A673 (cell line): ENCODE measurements at places on chromosomes 11 and 22. TPM values are rescaled to one million over a fixed set of nuclear protein-coding genes. Genes with fewer than 3 reads are reported as not detected.

- DNase-seq = peak; percentile 61
Measured at GRCh38 chr22:23113067-23113846, 28.5 kb downstream of the RSPH14 start.

GRCh38 chr22:28741785-28742561 is at the start of the genes CHEK2 and HSCB:
CHEK2 (minus strand) TSS chr22:28741820; CDS start chr22:28734721, 7,099 bp downstream.
HSCB (plus strand) TSS chr22:28742039; CDS start chr22:28742096, 57 bp downstream.
- DNase-seq = peak; percentile 100

DNA sequence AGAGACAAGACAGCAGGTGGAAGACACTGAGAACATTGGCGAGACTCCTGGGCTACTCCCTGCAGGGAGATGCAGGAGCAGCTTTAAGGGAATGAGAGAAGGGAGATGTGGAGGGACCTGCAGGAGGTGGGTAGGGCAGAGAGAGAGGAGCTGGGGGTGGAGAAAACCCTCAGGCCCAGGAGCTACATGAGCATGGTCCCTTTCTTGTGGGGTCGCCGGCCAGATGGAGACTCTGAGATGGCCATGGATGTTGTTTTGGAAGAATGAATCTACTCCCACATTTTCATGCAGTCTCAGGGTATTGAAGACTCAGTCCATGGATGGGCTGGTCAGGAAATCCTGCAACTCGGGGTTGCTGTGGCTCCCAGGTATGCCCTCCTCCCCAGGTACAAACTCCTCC is 1381.9 kb downstream of the TBC1D22A start:
- DNase-seq = no peak

- DNase-seq = peak; percentile 64
Measured at GRCh38 chr11:75602951-75603350, 40.9 kb downstream of the SERPINH1 start.

DNA sequence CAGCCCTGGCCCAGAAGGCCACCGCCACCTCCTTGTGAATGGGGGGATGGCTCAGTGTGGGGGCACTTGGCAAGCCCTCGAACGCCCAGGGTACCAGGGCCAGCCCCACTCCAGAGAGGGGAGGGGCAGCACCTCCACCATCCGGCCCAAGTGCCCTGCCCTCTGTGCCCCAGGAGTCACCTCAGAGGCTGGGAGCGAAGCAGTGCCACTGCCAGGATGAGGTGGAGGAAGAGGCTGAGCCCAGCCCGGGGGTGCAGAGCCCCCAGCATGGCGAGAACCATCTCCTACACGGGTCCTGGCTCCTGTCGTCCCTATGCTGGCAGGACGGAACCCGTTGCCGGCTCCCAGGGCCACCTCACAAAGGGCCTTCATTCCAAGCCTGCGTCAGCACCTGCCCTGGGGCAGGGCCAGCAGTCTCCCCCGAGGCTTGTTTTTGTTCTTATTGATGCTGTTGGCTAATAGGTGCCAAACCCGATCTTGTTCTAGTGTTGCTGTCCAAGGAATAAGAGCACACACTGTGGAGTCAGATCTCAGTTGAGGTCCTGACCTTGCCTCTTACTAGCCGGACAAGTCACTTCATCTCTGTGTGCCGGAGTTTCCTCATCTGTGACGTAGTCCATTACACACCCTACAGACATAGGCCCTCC is at the start of gene FREY1:
FREY1 (minus strand) TSS at position 307 of the 647 bp plus-strand sequence; CDS start at position 281, 26 bp downstream.
- no peak for DNase-seq

DNA sequence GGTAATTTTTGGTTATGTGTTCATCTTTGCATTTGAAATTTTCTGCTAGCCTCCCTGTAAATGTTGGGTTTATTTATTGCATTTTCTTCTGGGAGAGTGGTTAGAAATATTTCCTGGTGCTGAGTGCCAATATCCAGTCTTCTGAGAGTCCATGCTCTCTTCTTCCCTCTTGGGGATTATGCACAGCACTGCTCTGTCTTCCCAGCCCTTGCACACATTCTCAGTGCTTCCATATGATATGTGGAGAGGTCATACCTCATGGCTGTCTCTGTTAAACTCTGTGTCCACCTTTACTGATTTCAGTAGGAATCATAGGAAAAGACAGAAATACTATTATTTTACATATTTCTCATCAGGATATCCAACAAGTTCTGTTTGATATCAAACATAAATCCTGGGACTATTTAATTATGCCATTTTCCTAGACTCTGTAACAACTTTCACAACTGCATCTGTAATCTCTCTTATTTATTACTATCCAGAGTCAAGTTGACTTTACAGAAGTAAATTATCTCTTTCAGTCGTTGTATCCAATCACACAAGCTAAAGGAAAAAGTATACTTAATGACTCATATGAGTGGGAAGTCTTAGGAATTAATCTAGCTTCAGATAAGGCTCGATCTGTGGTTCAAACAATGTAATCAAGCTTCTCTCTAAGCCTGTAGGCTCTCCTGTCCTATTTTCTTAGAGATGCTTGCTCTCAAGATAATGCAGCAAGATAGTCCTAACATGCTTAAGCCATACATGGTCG is 2.7 kb upstream of the NXPE1 start:
- DNase-seq = peak; percentile 31

DNA sequence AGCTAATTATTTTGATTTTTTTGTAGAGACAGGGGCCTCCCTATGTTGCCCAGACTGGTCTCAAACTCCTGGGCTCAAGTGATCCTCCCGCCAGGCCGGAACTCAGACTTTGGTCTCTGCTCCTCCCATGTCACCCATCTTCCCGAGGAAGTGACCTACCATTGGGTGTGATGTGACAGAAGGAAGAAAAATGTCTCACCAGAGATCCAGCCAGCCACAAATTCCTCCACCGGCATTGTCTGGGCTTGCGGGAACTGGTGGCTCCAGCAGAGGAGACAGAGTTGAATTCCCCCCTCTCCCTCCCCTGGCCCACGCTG is 772 bp downstream of the SLC25A45 start:
- peak; percentile 52 for DNase-seq

GRCh38 chr11:12199231-12199948 is 89.0 kb downstream of the MICAL2 start:
- no peak for DNase-seq

DNA sequence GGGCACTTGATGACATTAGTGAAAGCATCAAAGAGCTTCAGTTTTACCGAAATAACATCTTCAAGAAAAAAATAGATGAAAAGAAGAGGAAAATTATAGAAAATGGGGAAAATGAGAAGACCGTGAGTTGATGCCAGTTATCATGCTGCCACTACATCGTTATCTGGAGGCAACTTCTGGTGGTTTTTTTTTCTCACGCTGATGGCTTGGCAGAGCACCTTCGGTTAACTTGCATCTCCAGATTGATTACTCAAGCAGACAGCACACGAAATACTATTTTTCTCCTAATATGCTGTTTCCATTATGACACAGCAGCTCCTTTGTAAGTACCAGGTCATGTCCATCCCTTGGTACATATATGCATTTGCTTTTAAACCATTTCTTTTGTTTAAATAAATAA is 10.6 kb downstream of the REXO2 start:
- DNase-seq = no peak

- DNase-seq = peak; percentile 59
Measured at GRCh38 chr11:90288212-90288821, 65.5 kb upstream of the CHORDC1 start.

GRCh38 chr11:128939591-128939990 is 3.1 kb downstream of the TP53AIP1 start:
- no peak for DNase-seq

GRCh38 chr22:32040324-32040904 is 2.6 kb upstream of the SLC5A1 start:
- DNase-seq = no peak

- DNase-seq = peak; percentile 85
Measured at GRCh38 chr11:88174709-88175568, at the start of gene RAB38. RAB38 (minus strand) TSS chr11:88175443; CDS start chr11:88175384, 59 bp downstream.

DNA sequence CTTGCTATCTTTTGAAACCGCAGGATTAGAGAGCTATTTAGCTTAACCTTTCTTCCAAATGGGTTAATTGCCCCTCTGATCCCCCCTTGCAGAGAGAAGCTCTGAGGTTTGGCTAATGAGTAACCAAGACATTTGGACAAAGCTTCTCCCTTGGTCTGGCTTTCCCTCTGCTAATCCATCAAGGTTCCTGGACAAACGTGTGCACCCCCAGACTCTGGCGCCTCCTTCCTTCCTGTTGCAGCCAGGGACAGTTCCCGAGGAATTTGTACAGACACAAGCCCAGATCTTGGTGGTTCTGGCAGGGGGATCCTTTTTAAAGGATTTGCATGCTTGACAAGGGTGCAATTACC is 1.6 kb downstream of the KIAA1671 start:
- DNase-seq = no peak

- no peak for DNase-seq
Measured at GRCh38 chr11:106959800-106960199, 58.5 kb downstream of the GUCY1A2 start.

GRCh38 chr22:17119481-17120202 is 1.5 kb downstream of the TMEM121B start:
- peak; percentile 23 for DNase-seq

DNA sequence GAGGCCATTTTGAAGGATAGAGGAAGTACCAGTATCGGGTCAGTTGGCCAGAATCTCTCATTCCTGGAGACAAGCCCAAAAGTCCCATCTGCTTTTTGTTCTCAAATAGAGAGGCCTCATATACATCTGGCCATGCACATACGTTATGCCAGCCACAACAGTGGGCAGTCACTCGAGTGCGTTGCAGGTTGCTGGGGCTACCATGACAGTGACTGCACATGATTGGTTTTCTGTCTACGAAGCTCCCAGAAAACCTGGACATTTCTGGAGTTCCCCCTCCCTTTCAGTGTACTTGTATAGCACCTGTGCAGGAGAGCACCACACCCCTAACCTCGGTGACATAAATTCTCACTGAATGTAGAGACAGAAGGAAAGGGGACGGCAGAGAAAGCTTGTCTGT is 62.1 kb downstream of the C22orf31 start:
- no peak for DNase-seq

- peak; percentile 85 for DNase-seq
Measured at GRCh38 chr11:76236092-76236999, 30.0 kb upstream of the WNT11 start.

DNA sequence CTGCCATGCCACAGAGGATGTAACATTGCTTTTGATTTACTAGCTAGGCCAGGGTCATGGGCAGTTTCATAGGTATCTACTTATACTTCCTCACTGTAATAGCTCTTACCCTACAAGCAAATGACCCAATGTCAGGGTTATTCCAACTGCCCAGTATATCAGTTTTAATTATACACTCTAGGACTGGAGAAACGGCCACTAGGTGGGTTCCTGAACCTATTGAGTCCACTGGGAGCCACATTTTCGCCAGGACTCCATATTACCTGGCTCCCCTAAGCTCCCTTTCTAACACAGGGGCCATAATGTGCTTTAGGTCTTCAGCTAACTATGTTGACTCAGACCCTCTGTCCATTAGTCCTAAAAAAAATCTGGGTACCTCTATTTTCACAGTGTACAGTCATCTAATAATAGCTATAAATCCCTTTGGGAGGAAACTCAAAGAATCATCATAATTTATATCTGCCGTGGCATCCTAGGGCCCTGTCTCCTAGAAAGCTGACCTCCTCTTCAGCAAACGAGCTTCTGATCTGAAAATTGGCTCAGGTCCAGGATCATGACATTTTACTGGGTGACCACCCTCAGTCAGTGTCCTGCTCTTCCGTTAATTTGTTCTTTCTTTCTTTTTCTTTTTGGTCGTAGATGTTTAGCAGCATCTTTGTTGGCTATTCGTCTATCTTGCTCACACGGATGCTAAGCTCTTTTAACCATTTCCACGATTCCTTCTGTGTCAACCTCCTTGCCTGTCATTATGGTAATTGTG is 244.3 kb downstream of the FAM76B start:
- no peak for DNase-seq

- DNase-seq = no peak
Measured at GRCh38 chr11:42925916-42926315, 385.9 kb upstream of the API5 start.

DNA sequence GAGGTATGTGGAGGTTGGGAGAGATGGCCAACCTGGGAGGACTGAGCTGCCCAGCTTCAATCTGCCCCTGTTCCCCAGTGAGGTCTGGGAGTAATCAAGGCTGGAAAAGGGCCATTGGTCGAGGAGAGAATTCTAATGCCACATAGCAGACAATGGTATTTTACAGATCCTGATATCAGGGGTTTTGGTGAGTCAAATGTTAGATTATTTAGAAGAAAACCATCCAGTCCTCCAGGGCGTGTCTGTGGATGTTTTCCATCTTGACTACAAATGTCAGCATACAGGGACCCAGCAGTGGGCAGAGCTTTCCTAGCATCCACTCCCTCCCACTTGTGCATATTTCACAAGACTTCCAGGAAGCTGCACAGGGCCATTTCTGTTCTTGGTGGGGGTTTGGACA is 107.9 kb downstream of the SCN3B start:
- no peak for DNase-seq

- DNase-seq = no peak
Measured at GRCh38 chr11:99513368-99513767, 492.6 kb downstream of the CNTN5 start.

DNA sequence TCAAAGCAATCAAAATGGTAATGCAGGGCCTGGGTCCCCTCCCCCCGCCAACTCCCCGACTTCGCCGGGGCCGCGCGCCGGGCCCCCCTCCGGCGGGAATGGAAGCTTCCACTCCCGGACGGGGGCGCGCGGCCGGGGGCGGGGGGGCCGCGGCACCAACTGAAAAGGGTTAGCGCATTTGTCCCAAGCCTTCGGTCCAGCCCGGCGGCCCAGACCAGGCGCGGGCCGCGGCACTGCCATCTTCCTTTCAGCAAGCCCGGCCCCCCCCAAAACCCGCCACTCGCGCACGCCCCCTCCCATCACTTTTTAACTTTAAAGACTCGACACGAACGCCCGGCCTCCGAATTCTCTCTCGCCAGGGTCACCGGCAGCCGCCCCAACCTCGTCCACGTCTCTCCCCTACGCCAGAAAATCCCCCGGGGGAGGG is 2.8 kb downstream of the PHF21B start:
- DNase-seq = peak; percentile 37

- no peak for DNase-seq
Measured at GRCh38 chr11:134517621-134518293, 105.7 kb upstream of the B3GAT1 start.

Gene CLMP
- total RNA-seq = 45.9 and 62.6 TPM in 2 replicates

Gene NXPE4
- total RNA-seq = not detected in 2 replicates

Gene KCNA4
- not detected in 2 replicates for total RNA-seq

Gene SEPTIN5
- total RNA-seq = 50.4 and 58.9 TPM in 2 replicates

Gene APOL5
- not detected in 2 replicates for total RNA-seq

Gene IRAG1
- 0.26 and 0.81 TPM in 2 replicates for total RNA-seq

Gene PGA4
- total RNA-seq = not detected in 2 replicates

Gene NPAS4
- total RNA-seq = not detected in 2 replicates

Gene OR52E8
- not detected in 2 replicates for total RNA-seq

Gene IL17REL
- not detected in 2 replicates for total RNA-seq

Gene ZNF280B
- 7.7 and 7.8 TPM in 2 replicates for total RNA-seq

Gene CTSF
- total RNA-seq = 3.7 and 6.9 TPM in 2 replicates
